ENCODE measurements at places on chromosomes 2 and 18. TPM values are rescaled to one million over a fixed set of nuclear protein-coding genes. Genes with fewer than 3 reads are reported as not detected.

The ADI1 gene
- total RNA-seq: 69.4 TPM

The TBR1 gene
- under 0.01 TPM for total RNA-seq

The EMILIN2 gene
- 6.4 TPM for total RNA-seq

The ANO7 gene
- total RNA-seq: 1.2 TPM

The GNLY gene
- total RNA-seq: not detected

The ZNF396 gene
- 4.5 TPM for total RNA-seq

Measured in articular chondrocyte of knee joint (primary cell).